Stimulated activated CD8-positive, alpha-beta memory T cell treated with anti-CD3 and anti-CD28 coated beads, Interleukin-7, amount 100 ng/mL, for 4 hours (primary cell): ENCODE measurements at places on chromosomes 1 and 21.

GRCh38 chr1:160162931-160163330, 11.5 kb downstream of the ATP1A4 start:
- no peak for DNase-seq

DNA sequence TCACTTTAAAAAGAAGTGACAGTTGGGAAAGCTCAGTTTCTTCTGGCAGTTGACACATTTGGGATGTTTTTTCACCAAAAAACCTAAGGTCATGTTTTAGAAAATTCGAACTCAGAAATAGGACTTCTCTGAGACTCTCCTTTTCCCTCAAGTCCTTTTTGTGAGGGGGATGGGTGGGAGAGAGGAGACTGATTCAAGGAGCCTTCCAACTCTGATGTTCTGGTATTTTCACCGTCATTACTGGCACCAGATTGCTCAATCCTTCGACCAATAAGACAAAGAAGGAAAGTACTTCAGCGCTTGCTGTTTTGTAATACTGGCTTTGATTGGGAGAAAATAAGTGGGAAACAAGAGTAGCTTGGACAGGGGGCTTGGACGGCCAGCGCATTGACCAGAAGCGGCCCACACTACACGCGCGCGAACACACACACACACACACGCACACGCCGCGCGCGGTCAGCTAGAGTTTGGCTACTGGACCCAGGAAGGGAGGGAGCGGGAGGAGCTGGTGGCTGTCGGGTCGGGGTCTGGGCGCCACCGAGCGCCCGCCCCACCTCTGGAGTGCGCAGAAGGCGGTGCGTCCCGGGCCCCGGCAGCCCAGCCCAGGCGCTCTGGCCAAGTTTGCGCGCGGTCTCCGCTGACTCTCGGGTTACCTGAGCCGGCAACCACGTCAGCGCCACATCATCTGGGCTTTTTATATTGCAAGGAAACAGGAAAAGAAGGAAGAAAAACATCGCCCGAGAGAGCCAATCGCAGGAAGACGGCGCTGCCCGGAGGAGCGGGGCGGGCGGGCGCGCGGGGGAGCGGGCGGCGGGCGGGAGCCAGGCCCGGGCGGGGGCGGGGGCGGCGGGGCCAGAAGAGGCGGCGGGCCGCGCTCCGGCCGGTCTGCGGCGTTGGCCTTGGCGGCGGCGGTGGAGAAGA, at the start of gene KCNK1:
Gene KCNK1, plus strand, starts transcription at position 855 of the 921 bp plus-strand sequence. Its CDS starts 66 bp downstream, at position 921.
- no peak for DNase-seq

- no peak for DNase-seq
Measured at GRCh38 chr1:25683731-25684130, 67.1 kb downstream of the MAN1C1 start.

DNA sequence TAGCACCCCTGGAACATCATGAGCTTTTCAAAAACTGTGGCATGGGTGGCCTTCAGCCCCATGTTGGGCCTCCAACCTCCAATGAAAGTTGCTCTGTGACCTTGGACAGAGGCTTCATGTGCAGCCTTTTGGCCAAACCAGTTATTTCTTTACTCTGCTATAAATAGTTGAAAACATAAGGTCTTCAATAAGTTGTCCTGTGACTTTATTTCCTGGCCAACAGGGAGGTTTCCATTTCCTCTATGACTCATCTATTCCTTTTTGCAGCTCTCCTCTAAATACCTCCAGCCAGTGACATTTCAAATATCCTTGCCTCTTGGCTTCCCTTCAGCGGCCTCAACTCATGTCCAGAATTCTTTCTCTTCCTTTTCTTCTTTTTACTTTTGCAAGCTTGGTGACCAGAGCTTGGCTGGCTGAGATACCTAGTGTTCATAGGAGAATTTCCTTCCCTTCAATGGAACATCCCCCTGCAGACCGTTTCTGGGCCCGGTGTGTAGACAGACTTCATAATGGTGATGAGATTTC, 22.7 kb upstream of the TRIM67 start:
- DNase-seq, result no peak

DNA sequence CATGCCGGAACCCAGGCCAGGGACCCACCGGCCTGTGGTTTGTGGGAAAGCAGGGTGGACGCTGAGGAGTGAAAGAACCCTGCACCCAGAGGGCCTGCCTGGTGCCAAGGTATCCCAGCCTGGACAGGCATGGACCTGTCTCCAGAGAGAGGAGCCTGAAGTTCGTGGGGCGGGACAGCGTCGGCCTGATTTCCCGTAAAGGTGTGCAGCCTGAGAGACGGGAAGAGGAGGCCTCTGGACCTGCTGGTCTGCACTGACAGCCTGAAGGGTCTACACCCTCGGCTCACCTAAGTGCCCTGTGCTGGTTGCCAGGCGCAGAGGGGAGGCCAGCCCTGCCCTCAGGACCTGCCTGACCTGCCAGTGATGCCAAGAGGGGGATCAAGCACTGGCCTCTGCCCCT, 18.5 kb downstream of the CSF1 start:
- no peak for DNase-seq

GRCh38 chr1:183444243-183444642, 26.1 kb upstream of the NMNAT2 start:
- no peak for DNase-seq
